NCI-H345 (cell line): ENCODE measurements at places on chromosomes 7 and 10.

DNA sequence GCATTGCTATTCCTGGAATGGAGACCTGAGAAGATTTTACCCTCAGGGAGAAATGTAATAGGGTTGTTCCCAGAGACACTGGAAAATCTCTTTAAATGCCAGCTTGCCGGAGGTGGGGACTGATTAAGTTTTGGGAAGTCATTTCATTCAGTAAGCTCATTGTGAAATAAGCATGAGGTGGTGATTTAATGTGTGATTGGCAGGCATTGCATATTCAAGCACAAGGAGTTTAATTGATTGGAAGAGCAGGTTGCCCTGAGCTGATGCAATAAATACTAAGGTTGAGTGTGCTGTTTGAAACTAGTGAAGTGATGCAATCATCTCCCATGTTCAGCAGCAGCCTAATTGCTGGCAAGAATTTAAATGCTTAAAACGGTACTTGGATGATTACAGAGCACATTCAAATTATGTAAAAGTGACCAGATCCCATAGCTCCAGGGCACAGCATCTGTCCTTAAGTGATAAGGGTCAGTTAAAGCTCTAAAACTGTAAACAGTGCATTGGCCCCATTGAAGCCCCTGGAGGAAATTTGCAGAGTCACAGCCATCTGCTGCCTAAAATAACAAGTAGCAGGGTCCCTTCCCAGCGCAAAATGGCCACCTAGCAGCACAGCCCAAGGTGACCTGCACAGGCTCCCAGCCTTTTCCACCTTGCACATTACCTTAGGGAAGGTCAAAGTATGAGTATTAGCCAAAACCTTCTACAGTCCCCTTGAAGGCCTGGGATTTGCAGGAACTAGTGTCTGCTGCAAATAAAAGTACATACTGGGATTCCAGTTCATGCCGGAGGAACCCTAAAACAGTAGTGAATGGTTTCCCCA lies 92.1 kb downstream of the CCDC71L start:
- DNase-seq: peak; percentile 31

DNA sequence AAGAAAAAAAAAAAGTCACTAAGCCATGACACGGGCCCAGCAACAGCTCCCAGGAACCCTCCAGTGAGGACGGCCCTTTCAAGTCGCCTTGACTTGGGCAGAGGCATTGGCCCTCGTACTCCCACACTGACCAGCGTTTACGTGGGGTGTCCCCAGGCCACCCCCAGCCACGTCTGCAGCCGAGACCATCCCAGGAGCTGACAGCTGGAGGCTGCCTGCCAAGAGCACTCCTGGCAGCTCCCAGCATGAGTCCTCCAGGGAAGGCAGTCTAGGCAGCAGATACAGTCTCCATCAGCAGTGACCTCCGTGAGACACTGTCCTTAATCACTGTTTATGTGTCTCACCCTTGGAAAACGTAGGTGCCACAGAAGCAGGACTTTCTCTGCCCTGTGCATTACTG lies 86.5 kb downstream of the PROSER2 start:
- no peak for DNase-seq

DNA sequence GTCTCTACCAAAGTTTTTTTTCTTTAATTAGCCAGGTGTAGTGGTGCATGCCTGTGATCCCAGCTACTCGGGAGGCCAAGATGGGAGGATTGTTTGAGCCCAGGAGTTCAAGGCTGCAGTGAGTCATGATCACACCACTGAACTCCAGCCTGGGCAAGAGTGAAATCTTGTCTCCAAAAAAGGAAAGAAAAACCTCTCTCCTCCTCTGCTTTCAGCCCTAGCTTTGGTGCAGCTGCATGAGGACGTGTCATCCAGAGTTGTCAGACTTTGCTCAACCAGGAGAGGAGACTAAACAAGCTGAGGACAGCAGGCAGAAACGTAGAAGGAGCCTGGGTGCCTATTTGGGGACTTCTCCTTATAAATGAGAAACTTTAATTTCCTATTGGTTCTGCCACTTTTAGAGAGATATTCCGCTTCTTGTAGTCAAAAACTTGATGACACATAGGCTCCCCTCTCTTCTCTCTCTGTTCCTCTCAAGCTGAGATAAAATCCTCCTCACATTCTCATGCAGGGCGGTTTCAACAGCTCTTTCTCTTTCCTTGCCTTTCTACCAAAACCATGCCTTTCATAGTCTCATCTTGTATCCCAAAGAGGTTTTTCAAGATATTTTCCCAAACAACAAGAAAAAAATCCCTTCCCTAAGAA lies 205.4 kb downstream of the ARHGAP12 start:
- no peak for DNase-seq

- no peak for DNase-seq
Observed at GRCh38 chr10:119919271-119919670, 26.7 kb downstream of the SEC23IP start.

- no peak for DNase-seq
Observed at GRCh38 chr10:93065675-93066543, 5.3 kb downstream of the CYP26C1 start.

DNA sequence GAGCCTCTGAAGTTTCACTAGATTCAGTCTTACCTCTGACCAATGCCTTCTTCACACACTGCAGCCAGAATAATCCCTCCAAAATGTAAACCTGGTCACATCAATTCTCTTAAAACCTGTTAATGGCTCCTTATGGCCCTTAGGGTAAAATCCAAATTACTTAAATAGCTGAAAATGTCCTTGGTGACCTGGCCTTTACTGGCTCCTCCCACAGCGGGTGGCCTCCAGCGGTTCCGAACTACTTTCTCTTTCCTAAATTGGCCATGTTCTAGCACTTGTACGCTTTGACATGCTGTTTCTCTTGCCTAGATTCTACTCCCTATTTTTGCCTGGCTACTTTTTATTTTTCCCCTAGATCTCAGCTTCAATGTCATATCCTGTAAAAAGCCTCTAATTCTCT lies 36.1 kb downstream of the AGK start:
- no peak for DNase-seq

GRCh38 chr10:125155101-125155500 lies 5.3 kb downstream of the CTBP2 start:
- DNase-seq: no peak

DNA sequence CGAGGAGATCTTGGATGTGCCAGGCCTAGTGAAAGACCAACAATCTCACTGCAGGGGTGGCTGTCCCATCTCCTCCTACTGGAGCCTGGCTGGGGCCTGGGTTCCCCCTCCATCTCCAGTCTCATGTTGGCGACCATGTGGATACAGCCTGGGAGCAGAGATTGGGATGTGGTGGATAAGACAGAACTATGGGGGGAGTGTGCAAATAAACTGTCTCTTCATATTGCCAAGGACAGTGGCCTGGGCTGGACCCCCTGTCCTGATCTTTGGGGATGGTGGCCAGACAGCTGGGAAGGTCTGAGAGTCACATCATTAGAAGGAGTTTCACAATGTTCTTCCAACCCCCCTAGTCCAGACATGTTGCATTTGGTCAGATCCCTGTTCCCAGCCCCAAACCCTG lies 5.8 kb upstream of the MINDY4 start:
- DNase-seq: no peak

DNA sequence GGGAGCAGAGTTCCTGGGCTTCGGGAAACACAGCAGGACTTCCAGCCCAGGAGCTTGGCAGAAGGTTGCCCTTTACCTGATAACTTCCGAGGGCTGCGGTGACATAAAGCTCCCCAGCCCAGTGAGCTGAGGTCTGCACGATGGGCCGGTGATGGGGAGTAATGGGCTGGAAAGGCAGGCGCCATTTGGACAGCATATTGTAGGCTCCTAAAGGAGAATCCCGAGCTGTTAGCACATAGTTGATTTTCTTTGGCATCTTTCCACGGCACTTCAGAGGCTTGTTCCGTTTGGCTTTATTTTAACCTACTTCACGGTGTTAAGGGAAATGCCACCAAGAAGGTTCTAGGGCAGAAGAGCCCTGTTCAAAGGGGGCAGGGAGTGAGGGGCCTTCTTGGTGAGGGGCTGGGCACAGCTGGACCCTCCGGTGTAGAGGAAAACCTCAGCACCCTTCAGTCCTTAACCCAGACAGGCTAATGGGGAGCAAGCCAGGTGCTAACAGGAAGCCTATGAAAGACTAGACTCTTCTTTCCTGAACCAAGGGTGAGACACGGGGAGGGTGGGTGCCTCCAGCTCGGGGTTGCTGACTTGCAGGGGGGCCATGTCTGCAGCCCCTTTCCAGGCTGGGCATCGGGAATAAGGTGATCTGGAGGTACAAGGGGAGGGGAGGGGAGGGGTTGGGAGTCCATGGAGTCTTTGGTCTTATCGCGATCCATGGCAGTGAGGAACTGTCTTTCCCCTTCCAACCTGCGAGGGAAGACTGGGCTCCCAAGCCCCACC lies 347.7 kb downstream of the GLRX3 start:
- DNase-seq: no peak

GRCh38 chr10:128895473-128895872 lies 571.6 kb upstream of the MGMT start:
- DNase-seq: no peak

DNA sequence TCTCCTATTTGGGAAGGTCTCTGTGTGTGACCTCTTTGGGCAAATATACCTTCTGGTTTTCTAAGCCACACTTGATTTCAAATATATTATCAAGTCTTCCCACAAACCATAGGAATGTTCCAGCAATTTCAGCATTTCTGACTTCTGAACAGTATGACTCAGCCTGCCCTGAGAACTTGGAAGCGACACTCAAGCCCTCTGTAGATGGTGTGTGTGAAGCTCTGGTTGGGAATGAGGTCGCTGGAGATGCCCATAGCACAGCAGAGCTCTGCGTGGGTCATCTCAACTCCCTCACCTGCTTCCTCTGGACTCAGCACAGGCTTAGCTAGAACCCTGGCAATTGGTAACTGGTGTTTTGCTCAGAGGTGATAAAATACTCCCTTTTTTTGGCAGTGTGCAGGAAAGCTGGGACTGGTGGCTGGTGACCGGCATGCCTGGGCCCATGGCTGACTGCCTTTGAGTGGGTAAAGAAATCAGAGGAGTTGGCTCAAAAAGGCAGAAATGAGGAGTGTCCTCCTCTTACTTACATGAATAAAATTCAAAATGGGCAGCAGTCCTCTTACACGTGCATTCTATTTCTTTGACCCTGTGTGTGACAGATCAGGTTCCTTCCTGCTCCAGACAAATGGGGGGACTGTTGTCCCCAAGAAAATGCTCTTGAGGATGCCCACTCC lies 87.5 kb upstream of the NRP1 start:
- no peak for DNase-seq

GRCh38 chr10:51308116-51308515 lies 233.8 kb downstream of the PRKG1 start:
- no peak for DNase-seq

DNA sequence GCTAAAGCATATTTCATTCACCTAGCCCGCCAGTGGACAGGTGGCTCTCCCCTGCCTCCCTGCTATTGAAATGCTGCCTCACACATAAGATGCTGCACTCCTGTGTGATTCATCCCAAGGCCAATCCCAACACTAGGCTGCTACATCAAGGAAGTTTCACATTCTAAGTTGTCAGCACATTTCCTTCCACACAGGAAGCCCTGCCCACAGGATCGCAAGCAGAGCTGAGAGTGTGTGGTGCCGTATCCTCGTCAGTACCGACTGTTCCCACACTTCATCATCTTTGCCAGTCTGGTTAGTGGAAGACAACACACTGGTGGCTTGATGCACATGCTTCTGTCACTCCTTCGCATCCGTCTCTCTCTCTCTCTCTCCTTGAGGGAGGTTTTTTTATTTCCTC lies 194.3 kb upstream of the PPP2R2D start:
- no peak for DNase-seq

DNA sequence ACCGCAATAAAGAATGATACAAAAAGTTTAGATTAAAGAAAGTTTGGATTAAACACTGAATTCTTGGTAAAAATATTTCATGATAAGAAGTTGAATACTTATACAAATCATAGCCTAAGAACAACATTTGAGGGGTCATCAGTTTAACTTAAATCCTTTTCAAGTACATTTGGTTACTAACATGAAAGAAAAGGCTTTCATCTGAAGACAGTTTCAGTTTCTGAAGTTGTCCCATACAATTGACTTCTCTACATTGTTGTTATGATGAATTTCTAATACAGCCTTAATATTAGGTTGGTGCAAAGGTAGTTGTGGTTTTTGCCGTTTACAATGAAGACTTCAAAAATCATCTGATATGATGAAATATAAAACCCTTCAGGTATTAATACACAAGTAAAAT lies 317.5 kb upstream of the MAGI2 start:
- DNase-seq: no peak

GRCh38 chr7:159094023-159094740 lies 50.5 kb downstream of the VIPR2 start:
- DNase-seq: no peak

DNA sequence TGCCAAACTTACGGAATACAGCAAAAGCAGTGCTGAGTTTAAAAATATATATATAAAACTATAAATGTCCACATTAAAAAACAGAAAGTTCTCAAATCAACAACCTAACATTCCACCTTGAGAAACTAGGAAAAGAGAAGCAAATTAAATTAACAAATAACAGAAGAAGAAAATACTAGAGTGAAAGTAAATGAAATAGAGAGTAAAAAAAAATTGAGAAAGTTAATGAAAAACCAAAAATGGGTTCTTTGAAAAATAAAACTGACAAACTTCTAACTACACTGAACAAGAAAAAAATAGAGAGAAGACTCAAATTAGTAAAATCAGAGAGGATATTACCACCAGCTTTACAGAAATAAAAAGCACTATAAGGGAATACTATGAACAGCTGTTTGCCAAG lies 22.1 kb downstream of the RASGEF1A start:
- no peak for DNase-seq

DNA sequence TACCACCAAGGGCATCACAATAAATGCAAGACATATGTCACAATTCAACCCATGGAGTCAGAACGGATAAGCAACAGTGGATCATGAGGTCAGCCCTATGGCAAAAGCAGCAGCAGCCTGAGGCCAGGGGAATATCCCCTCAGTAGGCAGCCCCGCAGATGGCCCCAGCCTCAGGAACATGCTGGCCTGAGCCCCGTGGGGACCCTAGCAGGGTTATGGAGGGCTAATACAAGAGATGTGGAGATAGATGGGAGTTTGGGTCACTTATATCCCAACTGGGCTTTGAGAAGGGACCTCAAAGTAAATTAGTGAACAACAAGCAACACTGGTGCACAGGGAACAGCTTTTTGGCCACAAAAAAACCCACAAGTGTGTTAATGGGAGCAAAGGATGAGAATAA lies 9.1 kb downstream of the TMEM72 start:
- no peak for DNase-seq

- no peak for DNase-seq
Observed at GRCh38 chr10:121260377-121260776, 337.9 kb downstream of the FGFR2 start.

GRCh38 chr10:125868372-125868975 lies 12.6 kb downstream of the DHX32 start:
- DNase-seq: peak; percentile 7
